ENCODE measurements at places on chromosomes 6 and 20. TPM values are rescaled to one million over a fixed set of nuclear protein-coding genes. Genes with fewer than 3 reads are reported as not detected.

Gene IP6K3
- not detected for total RNA-seq

Gene SYTL3
- 8.4 TPM for total RNA-seq

Gene GNMT
- total RNA-seq, result 1.2 TPM

Gene RIPK1
- 6.4 TPM for total RNA-seq

Gene MAPK13
- 52.5 TPM for total RNA-seq

Gene ISM1
- total RNA-seq, result not detected

Gene POPDC3
- total RNA-seq, result not detected

Gene HS3ST5
- total RNA-seq, result not detected

All from GM12878 (cell line).